ENCODE measurements at places on chromosomes 2 and 18. TPM values are rescaled to one million over a fixed set of nuclear protein-coding genes. Genes with fewer than 3 reads are reported as not detected.
A peak's percentile ranks its signal among the peaks of the same experiment; 100 is the strongest.

The ANKRD29 gene
- total RNA-seq, result 2.2 TPM

GRCh38 chr2:145538661-145539350 is 1018.9 kb upstream of the ZEB2 start:
- no peaks in the 10 kb centered on the region for H3K4me1 ChIP-seq
- DNase-seq, result no peak
- no peak overlapping the region for H3K4me3 ChIP-seq
- H3K36me3 ChIP-seq, result no peaks in the 10 kb centered on the region

- no peaks in the 10 kb centered on the region for H3K27me3 ChIP-seq
- H3K4me3 ChIP-seq, result no peak overlapping the region
- DNase-seq, result no peak
- peaks cover 15% of the 10 kb centered on the region for H3K4me1 ChIP-seq
- H3K27ac ChIP-seq, result no peak overlapping the region
Measured at GRCh38 chr2:42116195-42117181, 52.7 kb upstream of the EML4 start.

The INO80C gene
- total RNA-seq, result 13.9 TPM

- peaks cover 56% of the 10 kb centered on the region for H3K36me3 ChIP-seq
- H3K4me3 ChIP-seq, result no peak overlapping the region
- no peaks in the 10 kb centered on the region for H3K27me3 ChIP-seq
- H3K27ac ChIP-seq, result no peak overlapping the region
Measured at GRCh38 chr18:79708412-79708811, 28.8 kb downstream of the CTDP1 start.

GRCh38 chr18:20971886-20972267 is 139.7 kb downstream of the ROCK1 start:
- H3K4me3 ChIP-seq, result no peak overlapping the region
- H3K4me1 ChIP-seq, result no peaks in the 10 kb centered on the region
- peaks cover 50% of the 10 kb centered on the region for H3K36me3 ChIP-seq
- no peak overlapping the region for H3K27ac ChIP-seq
- DNase-seq, result no peak
- H3K27me3 ChIP-seq, result no peaks in the 10 kb centered on the region

DNA sequence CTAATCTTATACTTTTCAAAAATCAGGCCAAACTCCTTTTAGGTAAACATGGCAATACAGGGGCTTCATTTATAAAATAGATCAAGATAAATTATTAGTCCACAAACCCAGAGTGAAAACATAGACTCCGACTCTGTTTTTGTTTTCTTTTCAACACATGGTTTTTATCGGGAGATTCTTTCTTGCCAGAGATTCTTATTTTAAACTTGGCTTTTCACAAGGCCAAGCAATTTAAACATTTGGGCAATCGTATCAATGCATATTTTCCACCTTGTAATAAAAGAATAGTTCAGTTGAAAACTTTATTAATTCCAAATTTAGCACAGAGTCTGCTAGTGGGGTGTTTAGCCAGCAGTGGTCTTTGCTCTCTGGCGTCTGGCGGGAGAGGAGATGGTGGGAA is 71.9 kb downstream of the SOX11 start:
- DNase-seq, result no peak
- no peak overlapping the region for H3K4me3 ChIP-seq
- H3K4me1 ChIP-seq, result no peaks in the 10 kb centered on the region
- H3K36me3 ChIP-seq, result no peaks in the 10 kb centered on the region
- H3K27me3 ChIP-seq, result no peaks in the 10 kb centered on the region

DNA sequence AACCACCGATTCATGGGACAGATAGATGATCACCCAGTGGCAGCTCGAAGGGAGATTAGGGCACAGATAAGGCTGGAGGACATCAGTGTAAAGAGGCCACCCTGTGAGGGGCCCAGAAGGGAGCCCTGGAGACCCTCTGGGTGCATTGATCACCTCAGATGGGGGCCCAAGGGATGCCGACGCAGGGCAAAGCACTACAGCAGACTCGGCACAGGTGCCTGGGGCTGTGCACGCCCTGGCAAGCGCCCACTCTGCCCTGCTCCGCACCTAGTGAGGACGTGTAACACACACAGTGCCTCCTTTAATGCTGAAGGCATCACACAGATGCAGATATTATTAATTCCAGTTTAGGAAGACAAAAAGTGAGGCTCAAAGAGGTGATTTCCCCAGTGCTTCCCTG is 9.5 kb downstream of the GYPC start:
- H3K27ac ChIP-seq, result no peak overlapping the region
- peaks cover 74% of the 10 kb centered on the region for H3K4me1 ChIP-seq
- DNase-seq, result no peak
- no peaks in the 10 kb centered on the region for H3K36me3 ChIP-seq
- H3K27me3 ChIP-seq, result no peaks in the 10 kb centered on the region

GRCh38 chr2:215332872-215333595 is 21.2 kb downstream of the ATIC start:
- H3K36me3 ChIP-seq, result peaks cover 34% of the 10 kb centered on the region
- H3K4me1 ChIP-seq, result no peaks in the 10 kb centered on the region
- no peaks in the 10 kb centered on the region for H3K27me3 ChIP-seq
- DNase-seq, result no peak
- H3K27ac ChIP-seq, result no peak overlapping the region

The MC5R gene
- total RNA-seq, result not detected

- no peak overlapping the region for H3K4me3 ChIP-seq
- H3K4me1 ChIP-seq, result no peaks in the 10 kb centered on the region
- no peaks in the 10 kb centered on the region for H3K27me3 ChIP-seq
- no peaks in the 10 kb centered on the region for H3K36me3 ChIP-seq
- H3K27ac ChIP-seq, result no peak overlapping the region
- no peak for DNase-seq
Measured at GRCh38 chr2:208150956-208151355, 5.0 kb upstream of the CRYGB start.

DNA sequence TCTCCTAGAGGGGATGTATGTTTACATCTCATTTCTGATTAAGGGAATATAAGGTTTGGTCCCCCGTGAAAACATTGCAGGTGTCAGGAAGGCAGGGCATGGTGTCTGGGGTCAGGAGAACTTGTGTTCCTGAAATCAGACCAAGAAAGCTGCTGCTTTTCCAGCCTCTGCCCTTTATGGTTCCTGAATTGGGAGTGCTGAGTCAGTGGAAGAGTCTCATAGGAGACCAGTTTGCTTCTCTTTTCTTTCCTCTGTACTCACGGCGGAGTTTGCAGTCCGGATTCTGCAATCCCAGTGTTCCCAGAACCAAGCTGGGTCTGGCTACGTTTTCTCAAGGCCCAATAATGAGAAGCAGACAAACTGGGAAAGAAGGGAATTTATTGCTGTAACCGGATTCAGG is 5.1 kb upstream of the MARCO start:
- H3K27me3 ChIP-seq, result no peaks in the 10 kb centered on the region
- no peaks in the 10 kb centered on the region for H3K4me1 ChIP-seq
- no peaks in the 10 kb centered on the region for H3K36me3 ChIP-seq
- no peak overlapping the region for H3K27ac ChIP-seq
- no peak overlapping the region for H3K4me3 ChIP-seq

- H3K27ac ChIP-seq, result no peak overlapping the region
- H3K4me3 ChIP-seq, result no peak overlapping the region
- no peaks in the 10 kb centered on the region for H3K27me3 ChIP-seq
- no peaks in the 10 kb centered on the region for H3K4me1 ChIP-seq
- no peaks in the 10 kb centered on the region for H3K36me3 ChIP-seq
Measured at GRCh38 chr2:85903849-85904248, 15.1 kb upstream of the ST3GAL5 start.

- H3K36me3 ChIP-seq, result no peaks in the 10 kb centered on the region
- H3K4me1 ChIP-seq, result no peaks in the 10 kb centered on the region
- no peaks in the 10 kb centered on the region for H3K27me3 ChIP-seq
- H3K4me3 ChIP-seq, result no peak overlapping the region
- DNase-seq, result no peak
Measured at GRCh38 chr2:6793371-6793770, 72.3 kb downstream of the CMPK2 start.

GRCh38 chr2:42974721-42975717 is 182.6 kb upstream of the HAAO start:
- no peaks in the 10 kb centered on the region for H3K36me3 ChIP-seq
- no peaks in the 10 kb centered on the region for H3K4me1 ChIP-seq

The CCDC121 gene
- 3.6 TPM for total RNA-seq

The VWC2L gene
- not detected for total RNA-seq

GRCh38 chr2:8281950-8282857 is 399.7 kb upstream of the ID2 start:
- H3K4me1 ChIP-seq, result no peaks in the 10 kb centered on the region
- no peak overlapping the region for H3K4me3 ChIP-seq
- DNase-seq, result no peak
- H3K27ac ChIP-seq, result no peak overlapping the region

DNA sequence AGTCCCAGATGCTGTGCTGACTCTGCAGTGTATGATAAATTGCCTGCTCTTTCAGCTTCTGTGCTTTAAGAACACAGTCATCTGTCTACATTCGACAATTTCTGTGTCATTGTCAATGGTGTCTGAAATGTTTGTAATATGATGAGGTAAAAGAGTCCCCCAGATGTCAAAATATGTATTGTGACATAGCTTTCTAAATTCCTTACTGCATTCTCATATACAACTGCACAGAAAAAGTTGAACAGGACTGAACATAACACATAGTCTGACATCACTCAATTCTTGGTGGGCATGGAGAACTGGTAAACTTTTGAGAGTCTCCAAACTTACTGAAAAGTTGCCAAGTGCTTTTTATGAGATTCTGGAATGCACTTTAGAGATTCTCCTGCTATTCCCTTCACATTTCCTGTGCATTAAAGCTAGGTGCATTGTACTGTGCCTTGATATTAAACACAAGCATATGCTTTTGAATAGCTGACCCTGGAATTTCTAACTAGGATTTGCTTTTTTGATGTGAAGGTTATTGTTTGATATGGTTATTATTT is 48.1 kb upstream of the ARHGAP28 start:
- H3K4me3 ChIP-seq, result no peak overlapping the region
- DNase-seq, result no peak
- no peak overlapping the region for H3K27ac ChIP-seq

GRCh38 chr2:121777699-121778058 is 22.2 kb downstream of the TSN start:
- DNase-seq, result no peak
- no peaks in the 10 kb centered on the region for H3K4me1 ChIP-seq
- no peak overlapping the region for H3K4me3 ChIP-seq
- no peaks in the 10 kb centered on the region for H3K27me3 ChIP-seq
- H3K27ac ChIP-seq, result no peak overlapping the region

DNA sequence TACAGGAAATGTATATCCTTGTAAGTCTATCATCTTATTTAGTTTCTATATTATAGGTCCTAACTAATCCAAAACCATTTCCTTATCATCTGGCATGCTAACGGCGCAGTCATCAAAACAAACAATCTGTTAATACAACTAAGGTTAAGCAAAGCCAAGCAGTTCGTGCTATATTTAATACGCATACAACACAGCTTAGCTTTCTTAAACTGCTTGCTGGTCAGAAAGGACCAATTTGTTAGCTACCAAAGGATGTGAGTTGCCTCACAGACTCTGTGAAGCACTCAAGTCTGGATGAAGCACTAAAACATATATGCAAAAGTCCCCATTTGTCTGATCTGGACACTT is 67.0 kb downstream of the ZEB2 start:
- no peaks in the 10 kb centered on the region for H3K27me3 ChIP-seq
- no peak for DNase-seq
- no peaks in the 10 kb centered on the region for H3K36me3 ChIP-seq

The SKA1 gene
- total RNA-seq, result not detected

DNA sequence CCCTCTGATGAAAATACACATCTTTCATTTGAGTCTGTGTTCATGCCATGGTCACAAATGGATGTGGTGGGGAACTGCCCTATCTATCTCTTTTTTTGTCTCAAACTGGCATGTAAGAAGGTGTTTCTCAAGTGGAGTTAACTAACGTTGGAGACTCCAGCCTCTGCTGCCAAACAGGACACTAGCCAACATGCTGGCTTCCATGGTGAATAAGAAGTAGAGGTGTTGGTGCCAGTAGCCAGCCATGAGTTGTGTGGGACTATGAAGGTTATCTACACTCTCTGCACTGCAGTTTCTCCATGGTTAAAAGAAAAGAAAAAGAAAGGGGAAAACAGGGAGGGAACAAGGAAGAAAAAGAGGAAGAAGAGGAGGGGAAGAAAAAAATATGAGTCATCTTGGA is 149.0 kb upstream of the TMEM200C start:
- no peaks in the 10 kb centered on the region for H3K4me1 ChIP-seq
- no peak for DNase-seq
- H3K4me3 ChIP-seq, result no peak overlapping the region
- peak overlapping the region; percentile 1 for H3K27ac ChIP-seq

GRCh38 chr2:153474876-153475435 is 3.6 kb downstream of the RPRM start:
- H3K27ac ChIP-seq, result no peak overlapping the region
- H3K4me1 ChIP-seq, result no peaks in the 10 kb centered on the region
- H3K4me3 ChIP-seq, result no peak overlapping the region
- H3K27me3 ChIP-seq, result peaks cover 23% of the 10 kb centered on the region
- DNase-seq, result no peak

DNA sequence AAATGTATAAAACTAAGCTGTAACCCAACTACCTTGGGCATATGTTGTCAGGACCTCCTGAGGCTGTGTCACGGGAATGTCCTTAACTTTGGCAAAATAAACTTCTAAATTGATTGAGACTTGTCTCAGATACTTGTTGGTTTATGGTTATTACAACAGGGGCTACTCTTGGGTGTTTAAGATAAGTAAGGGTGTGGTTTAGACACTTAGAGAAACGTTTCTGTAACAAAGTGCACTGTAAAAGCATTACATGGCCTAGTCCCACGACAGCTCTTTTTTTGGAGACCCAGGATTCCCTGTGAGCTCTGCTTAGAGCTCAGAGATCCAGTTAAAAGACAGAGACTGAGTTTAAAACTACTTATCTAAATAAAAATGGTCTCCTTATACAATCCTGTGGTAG is 32.3 kb upstream of the LIPG start:
- no peaks in the 10 kb centered on the region for H3K4me1 ChIP-seq
- no peaks in the 10 kb centered on the region for H3K27me3 ChIP-seq
- no peak overlapping the region for H3K27ac ChIP-seq
- no peak for DNase-seq

The CFC1 gene
- not detected for total RNA-seq

DNA sequence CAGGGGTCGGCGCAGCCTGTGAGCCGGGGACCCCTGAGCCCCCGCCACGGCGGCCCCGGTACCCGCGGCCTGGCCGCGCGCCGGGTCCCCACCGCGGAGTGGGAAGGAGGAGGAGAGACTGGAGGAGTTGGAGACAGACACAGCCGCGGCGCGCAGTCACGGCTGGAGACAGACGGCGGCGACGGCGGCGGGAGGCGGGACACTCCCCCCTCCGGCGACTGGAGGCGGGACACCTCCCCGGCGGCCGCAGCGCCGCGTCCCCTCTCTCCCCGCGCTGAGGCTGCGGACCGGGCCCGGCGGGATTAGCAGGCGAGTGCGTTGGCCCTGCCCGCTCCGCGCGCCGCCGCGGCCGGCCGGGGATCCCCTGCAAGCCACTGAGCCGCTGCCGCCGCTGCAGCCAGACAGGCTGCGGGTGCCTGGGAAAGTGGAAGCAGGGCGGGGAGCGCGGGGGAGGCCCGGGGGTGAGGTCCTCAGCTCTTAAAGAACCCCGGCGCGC is 1.0 kb upstream of the LDLRAD4 start:
- peak overlapping the region; percentile 92 for H3K4me3 ChIP-seq
- no peaks in the 10 kb centered on the region for H3K27me3 ChIP-seq
- H3K36me3 ChIP-seq, result no peaks in the 10 kb centered on the region
- peak overlapping the region; percentile 94 for H3K27ac ChIP-seq
- peaks cover 45% of the 10 kb centered on the region for H3K4me1 ChIP-seq

GRCh38 chr2:64581018-64581417 is 56.9 kb downstream of the AFTPH start:
- no peak overlapping the region for H3K4me3 ChIP-seq
- H3K36me3 ChIP-seq, result peaks cover 25% of the 10 kb centered on the region
- DNase-seq, result no peak
- no peaks in the 10 kb centered on the region for H3K4me1 ChIP-seq

Measured in right atrium auricular region (tissue), 2 donors.